ENCODE measurements at places on chromosomes 4 and X.

- peak; percentile 20 for ATAC-seq
Measured at GRCh38 chrX:12770440-12770839, 20.8 kb upstream of the PRPS2 start.

DNA sequence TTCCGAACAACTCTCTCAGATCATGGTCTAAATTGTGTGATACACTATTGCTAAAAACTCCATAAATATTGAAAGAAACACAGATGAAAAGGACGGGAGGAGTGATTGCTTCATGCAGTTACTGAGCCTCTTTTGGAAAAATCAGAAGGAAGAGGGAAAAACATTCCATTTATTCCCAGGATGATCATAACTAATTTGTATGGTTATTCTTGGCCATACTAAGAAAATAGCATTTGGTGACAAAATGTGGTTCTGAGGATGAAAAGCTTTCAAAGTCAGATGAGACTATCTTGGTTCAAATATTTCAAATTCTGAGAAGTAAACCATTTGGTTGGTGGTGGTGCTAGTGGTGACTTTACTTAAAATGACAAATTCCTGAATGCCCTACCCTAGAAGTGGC, 305.4 kb upstream of the LDB2 start:
- no peak for ATAC-seq

- ATAC-seq = no peak
Measured at GRCh38 chr4:3704669-3705068, 61.5 kb upstream of the ADRA2C start.

- peak; percentile 70 for ATAC-seq
Measured at GRCh38 chr4:123250843-123251242, 145.8 kb upstream of the SPRY1 start.

DNA sequence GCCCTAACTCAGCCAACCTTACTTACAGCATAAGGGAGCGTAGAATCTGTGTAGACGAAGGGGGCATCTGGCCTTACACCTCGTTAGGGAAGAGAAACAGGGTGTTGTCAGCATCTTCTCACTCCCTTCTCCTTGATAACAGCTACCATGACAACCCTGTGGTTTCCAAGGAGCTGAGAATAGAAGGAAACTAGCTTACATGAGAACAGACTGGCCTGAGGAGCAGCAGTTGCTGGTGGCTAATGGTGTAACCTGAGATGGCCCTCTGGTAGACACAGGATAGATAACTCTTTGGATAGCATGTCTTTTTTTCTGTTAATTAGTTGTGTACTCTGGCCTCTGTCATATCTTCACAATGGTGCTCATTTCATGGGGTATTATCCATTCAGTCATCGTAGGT, 14.6 kb downstream of the PLP1 start:
- ATAC-seq = no peak

DNA sequence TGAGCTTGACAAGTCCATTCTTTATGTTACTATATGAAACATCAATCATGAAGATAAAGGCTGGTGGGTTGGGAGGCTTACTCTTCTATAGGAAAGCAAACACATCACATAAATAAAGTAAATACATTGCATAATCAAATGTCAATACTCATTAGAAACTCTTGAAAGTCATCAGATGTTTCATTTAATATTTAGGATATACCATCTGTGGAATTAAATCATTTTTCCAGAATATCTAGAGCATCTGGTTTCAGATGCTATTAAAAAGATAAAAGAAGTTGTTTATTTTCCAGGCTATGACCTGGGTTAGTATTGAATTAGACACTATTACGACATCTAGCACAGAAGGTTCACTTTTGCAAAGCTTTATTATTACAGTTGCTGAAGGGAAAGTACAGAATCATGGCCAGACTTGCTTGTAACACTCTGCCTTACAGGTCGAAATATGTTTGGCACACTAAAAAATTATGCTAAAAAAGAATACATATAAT, 72.6 kb downstream of the METTL14 start:
- peak; percentile 63 for ATAC-seq

DNA sequence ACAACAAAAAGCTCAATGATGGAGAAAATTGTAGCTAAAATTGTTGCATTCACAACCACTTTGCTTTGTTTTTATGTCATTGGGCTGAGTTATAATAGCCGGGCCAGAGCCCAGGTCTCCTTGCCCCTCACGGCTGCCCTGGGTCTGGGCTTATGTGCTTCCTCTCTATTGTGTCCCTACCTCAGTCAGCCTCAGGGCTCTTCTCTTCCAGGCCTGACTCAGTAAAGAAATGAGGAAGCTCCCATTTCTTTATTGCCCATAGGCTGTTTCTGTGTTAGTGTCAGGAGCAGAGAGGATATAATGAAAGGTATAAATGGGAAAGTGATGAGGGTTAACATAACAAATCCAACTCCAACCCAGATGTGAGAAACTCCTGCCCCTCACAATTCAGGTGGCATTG, 18.0 kb downstream of the BST1 start:
- ATAC-seq = no peak

DNA sequence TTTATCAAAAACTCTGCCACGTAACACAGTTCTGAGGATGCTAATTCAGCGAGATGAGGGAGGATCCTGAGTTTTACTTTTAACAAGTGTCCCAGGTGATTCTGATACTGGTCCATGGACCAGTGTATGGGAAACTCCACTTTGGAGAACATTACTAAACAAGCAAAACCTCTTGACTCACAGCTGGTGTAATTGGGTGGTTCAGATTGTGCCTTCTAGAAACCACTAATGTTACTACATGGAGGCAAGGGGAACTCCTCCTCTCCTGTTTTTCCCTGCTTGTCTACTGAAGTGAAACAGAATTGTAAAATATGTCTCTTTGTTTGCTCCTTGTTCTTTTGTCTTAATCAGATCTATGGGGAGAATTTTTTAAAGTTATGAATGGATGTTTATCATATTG, 62.6 kb downstream of the FRAS1 start:
- no peak for ATAC-seq

GRCh38 chr4:74621616-74622015, 172.7 kb downstream of the BTC start:
- ATAC-seq = no peak

- no peak for ATAC-seq
Measured at GRCh38 chrX:135528254-135528653, 7.8 kb downstream of the INTS6L start.

DNA sequence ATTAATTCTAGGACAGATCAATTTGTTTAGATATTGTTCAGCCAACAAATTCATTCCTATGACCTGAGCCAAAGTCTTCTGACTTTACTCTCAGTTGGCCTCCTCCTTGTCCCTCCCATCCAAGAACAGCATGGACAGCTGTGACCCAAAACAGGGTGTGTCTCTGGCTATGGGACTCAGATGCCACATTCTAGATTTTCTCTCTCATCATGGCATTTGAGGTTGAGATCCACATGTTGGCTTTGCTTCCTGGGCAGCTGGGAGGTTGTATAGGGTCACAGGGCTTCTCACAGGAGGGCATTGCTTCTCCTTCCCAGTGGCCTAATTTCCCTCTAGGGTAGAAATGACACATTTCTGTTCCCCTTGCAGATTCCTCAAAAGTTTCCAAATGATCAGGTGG, 22.6 kb upstream of the EGF start:
- no peak for ATAC-seq

- ATAC-seq = peak; percentile 94
Measured at GRCh38 chr4:101977076-101977475, 186.5 kb downstream of the BANK1 start.

DNA sequence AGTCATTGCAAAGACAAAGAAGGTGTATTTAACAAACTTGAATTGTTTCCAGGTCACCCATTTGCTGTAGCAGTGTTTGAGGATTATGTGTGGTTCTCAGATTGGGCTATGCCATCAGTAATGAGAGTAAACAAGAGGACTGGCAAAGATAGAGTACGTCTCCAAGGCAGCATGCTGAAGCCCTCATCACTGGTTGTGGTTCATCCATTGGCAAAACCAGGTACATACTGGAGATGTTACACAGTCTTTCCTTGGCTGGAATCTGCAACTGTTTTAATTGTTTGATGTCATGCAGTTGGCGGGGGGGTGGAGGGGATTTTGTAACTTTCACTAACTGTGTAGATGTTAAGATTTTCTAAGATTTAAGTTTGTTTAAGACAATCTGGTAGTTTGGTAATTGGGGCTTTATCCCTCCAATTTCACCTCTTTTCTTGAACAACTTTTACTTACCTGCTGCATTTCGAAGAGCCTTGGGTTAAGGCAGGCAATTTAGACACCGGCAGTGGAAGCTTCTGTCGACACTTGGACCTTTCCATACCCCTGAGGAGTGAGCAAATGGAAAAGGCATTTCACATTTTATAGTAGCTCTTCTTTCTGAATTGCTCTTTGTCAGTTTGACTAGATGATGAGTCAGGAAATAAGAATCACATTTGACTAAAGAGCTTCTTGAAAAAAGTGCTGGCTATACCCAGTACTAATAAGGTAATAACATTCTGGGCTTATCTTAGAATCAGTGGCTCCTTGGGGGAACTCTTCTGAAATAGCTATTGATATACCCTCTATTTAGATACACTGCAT, 67.4 kb downstream of the EGF start:
- ATAC-seq = no peak

GRCh38 chrX:15758140-15758539, 20.1 kb downstream of the CA5B start:
- no peak for ATAC-seq
